ENCODE measurements at places on chromosomes 12 and 14.

DNA sequence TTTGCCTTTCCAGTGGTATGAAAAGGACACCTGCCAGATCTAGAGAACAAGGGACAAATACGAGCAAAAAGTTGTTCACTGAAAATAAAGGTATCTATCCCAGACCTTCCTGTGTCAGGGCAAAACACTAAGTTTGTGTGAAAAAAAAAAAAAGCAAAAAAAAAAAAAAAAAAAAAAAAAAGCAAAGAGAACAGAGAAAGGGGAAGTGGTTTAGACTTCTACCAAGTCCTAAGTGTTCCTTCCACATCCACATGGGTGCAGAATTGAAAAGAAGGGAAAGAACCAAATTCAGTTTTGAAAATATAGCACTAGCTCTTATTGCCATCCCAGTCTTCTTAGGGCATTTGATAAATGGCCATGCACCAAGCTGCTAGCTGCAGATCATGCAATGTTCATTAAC lies 41.7 kb downstream of the ZCRB1 start:
- no peak for DNase-seq

GRCh38 chr14:24364841-24365240 lies 3.1 kb upstream of the NFATC4 start:
- no peak for DNase-seq

DNA sequence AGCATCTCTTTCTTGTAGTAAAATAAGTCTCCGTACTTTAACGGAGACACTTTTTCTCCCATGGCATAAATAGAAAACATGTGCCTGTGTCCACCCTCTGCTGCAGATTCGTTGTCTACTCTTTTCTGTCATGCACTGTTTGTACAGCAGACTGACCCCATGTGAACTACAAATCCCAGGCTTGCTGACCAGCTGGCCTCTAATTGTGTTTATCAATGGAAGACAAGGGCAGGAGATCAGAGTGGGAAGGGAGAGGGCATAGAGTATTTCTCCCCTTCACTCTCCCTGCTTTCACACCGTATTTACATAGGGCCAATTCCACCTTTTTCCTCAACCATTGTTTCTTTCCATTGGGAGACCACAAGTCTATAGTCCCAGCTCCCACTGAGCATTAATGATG lies 31.0 kb upstream of the TMTC2 start:
- no peak for DNase-seq

- peak; percentile 38 for DNase-seq
Observed at GRCh38 chr12:118055144-118055557, 5.8 kb downstream of the WSB2 start.

GRCh38 chr12:67837876-67838275 lies 151.4 kb upstream of the IFNG-AS1 start:
- no peak for DNase-seq

- peak; percentile 23 for DNase-seq
Observed at GRCh38 chr12:51864833-51865670, 16.5 kb upstream of the FIGNL2 start.

- peak; percentile 62 for DNase-seq
Observed at GRCh38 chr12:19130224-19131024, 891 bp downstream of the PLEKHA5 start.

DNA sequence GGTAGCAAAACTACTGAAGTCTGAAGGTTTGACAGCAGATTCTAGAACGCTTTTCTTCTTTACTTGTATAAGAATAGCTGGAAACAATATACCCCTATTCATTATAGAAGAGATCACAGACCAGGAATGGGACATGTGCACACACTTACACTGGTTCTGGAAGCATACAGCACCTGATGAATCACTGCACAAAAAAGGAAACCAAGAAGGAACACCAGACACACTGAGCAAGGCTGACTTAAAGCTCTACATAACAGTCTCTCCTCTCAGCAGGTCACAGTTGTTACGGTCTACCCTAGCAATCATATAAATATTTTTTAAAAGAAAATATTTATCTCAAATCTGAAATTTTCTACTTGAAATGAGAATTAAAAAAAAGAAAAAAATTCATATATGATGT lies 13.5 kb downstream of the ATP2B1 start:
- DNase-seq, result peak; percentile 52

- no peak for DNase-seq
Observed at GRCh38 chr12:47741340-47741703, 16.0 kb upstream of the ENDOU start.

- no peak for DNase-seq
Observed at GRCh38 chr14:65366802-65367565, 45.5 kb upstream of the FUT8 start.

DNA sequence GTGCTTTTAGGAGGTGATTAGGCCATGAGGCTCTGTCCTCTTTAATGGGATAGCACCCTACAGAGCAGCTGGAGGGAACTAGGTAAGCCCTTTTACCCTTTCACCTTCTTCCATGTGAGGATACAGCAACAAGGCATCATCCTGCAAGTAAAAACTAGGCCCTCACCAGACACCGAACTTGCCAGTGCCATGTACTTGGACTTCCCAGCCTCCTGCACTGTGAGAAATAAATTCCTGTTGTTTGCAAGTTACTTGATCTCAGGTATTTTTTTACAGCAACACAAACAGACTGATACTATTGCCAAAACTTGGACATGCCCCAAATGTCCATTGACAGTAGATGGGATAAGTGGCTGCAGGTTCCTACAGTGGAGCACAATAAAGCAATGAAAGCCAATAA lies 85.8 kb upstream of the MAP1LC3B2 start:
- DNase-seq, result no peak

DNA sequence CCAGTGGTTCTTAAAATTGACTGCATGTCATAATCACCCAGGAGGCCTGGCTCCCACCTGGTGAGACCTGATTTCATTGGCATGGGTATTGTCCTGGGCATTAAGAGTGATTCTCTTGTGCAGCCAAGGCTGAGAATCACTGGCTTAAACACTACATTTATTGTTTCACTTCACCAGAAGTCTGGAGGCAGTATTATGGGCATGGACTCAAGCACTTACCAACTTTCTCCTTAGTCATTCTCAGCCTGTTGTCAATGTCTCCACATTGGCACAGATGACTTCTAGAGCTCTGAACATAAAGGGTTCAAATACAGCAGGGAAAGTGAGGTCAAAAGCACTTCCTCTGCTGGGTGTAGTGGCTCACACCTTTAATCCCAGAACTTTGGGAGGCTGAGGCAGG lies 25.6 kb upstream of the GCH1 start:
- DNase-seq, result no peak

- no peak for DNase-seq
Observed at GRCh38 chr12:108328420-108328819, 10.7 kb downstream of the CMKLR1 start.

DNA sequence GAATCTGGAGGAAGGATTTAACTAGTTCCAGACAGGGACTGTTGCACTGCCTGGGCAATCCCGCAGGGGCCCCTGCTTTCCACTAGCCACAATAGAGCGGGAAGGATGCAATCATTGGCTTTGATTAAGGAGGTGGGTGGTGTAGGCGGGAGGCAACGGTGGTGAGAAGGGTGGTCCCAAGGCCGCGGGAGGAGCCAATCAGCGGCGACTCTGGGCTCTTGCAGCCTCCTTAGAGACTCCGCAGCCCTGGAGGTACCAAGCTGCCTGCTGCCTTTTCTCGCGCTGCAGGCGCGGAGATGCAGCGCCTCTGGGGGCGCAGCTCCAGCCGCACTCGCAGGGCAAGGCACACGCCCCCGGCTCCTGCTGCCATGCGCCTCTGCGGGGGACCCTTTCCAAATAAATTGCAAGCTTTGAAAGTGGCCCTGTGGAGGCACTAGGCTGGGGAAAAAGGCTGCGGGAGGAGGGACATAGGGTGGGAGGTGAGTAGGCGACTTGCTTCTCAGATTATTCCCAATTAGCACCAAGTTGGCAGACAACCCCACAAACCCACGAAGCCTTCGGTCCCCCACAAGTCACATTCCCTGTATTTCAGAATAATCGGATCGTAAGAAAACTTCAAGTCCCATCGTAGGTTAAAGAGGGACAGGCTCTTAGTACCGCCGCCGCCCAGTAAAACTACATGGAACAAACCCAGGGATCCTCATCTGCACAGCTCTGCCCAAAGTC lies 858 bp upstream of the KCNA1 start:
- DNase-seq, result no peak

- peak; percentile 20 for DNase-seq
Observed at GRCh38 chr14:31543969-31544799, 17.0 kb upstream of the NUBPL start.

DNA sequence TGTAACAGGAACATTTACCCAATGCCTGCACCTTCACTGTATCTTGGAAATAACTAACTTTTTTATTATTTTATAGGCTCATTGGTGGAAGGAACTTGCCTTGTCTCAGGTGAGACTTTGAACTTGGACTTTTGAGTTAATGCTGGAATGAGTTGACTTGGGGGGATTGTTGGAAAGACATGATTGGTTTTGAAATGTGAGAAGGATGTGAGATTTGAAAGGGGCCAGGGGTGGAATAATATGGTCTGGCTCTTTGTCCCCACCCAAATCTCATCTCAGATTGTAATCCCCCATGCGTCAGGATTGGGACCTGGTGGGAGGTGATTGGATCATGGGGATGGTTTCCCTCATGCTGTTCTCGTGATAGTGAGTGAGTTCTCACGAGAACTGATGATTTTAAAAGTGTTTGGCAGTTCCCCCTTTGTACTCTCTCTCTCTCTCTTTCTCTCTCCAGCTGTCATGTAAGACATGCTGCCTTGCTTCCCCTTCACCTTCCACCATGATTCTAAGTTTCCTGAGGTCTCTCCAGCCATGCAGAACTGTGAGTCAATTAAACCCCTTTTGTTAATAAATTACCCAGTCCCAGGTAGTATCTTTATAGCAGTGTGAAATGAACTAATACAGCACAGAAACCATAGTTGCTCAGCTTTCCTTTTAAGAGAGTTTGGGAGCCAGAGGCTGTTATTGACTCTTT lies 244.1 kb downstream of the BTG1 start:
- DNase-seq, result no peak

- no peak for DNase-seq
Observed at GRCh38 chr12:132807295-132808092, 21.2 kb downstream of the GOLGA3 start.

- peak; percentile 65 for DNase-seq
Observed at GRCh38 chr12:28507033-28507432, 316.8 kb downstream of the CCDC91 start.

DNA sequence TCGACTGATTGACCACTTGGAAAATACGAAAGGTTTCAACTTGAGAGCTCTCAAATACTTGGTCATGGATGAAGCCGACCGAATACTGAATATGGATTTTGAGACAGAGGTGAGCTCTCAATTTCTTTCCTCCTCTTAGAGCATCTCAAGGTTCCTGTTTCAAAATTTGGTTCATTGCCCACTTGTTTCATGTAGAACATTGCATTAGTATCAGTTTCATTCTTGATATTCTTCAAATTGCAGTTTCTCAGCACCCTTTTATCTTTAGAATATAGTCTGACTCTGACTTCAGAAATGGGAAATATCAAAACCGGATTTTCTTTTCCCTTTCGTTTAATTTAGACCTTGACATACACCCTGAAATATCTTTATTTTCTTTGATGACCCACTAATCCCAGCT lies 8.8 kb downstream of the DDX47 start:
- no peak for DNase-seq

DNA sequence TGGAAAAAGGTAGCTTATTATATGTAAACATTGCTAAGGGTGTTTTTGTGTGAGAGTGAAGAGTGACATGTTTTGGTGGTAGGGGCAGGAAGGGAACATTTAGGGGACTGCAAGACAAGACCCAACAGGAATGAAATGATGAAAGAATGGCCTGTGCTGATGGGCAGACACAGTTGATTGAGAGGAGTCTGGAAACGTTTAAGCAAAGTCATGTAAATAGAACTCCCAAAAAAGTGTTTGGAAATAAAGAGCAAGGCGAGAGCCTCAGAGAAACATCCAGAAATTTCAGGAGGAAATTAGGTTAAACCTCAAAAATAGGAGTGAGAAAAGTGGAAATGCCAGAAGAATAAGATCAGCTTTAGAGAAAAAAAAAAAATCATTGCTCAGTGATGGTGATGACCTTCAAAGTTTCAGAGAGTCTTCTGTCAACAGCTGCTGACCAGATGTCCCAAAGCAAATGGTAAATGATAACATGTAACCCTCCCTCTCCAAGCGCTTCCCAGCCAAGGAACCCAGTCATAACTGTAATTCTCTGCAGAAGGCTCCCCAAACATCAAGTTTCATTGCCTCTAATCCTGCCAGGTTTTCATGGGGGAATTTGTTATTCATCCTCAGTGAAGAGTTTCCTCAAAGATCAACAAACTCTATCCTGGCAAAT lies 223.2 kb upstream of the FAR2 start:
- DNase-seq, result peak; percentile 97

DNA sequence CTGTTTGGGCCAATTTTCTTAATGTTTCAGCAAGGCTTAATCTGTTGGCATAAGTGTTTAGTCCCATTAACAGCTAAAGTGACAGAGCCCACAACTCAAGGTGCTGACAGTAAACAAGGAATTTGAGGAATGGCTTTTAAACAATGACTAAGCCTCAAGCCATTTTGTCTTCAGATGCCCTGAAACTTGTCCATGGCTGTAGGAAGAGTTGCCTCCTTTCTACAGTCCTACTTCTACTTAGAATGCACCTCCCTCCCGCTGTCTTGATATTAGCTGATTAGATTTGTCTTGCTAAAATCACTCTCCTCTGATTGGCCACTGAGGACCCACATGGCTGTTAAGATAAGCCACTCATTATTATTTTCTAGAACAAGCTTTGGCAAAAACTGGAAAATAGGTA lies 188.4 kb upstream of the OTX2 start:
- no peak for DNase-seq

GRCh38 chr12:63155375-63155774 lies 4.4 kb upstream of the AVPR1A start:
- DNase-seq, result no peak

DNA sequence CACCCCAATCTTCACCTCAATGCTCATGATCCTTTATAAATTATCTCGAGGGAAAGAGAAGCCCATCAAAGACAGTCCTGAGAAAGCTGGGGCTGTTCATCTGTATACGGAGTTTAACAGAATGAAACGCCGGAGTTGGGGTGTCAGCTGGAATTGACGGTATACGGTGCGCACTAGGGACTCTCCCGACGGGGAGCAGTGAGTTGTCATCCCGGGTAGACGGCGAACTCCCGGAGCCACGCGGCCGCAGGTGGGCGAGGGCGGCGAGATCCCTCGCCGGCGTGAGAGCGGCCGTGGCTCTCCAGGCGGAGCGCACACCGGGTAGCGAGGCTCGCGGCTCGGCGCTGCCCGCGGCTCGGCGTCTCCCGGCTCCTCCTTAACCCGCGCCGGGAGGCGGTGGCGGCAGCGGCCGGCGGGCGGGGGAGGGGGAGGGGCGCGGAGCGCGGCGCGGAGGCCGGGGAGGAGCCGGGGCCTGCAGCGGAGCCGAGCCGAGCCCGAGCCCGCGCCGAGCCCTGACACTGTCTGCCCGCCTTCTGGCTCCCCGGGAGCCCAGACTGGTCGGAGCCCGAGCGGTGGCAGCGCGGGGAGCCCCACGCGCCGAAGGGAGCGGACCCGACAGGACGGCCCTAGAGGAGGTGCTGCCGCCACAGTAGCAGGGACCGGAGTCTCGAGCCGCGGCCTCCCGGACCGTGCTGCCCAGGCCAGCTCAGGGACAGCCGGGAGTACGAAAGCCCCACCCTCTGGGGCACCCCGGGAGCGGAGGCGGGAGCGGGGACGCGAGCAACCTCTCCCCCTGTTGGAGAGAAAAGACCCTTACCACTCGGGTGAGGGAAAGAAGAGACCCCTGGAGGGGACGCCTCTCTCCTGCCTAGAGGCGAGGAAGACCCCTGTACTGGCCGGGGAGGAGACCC lies at the start of gene FOXJ2:
Gene FOXJ2, plus strand, starts transcription at position 475 of the 911 bp plus-strand sequence. CDS start 7,117 bp downstream, outside the sequence.
- peak; percentile 76 for DNase-seq

GRCh38 chr12:33248364-33248763 lies 191.3 kb downstream of the SYT10 start:
- DNase-seq, result no peak

GRCh38 chr12:21613931-21614330 lies 9.3 kb upstream of the GYS2 start:
- no peak for DNase-seq

GRCh38 chr14:68888025-68888850 lies 90.9 kb downstream of the ACTN1 start:
- no peak for DNase-seq

All from foreskin fibroblast (primary cell).